AG09309 (cell line): ENCODE measurements at places on chromosomes 16 and 17.
A peak's percentile ranks its signal among the peaks of the same experiment; 100 is the strongest.

DNA sequence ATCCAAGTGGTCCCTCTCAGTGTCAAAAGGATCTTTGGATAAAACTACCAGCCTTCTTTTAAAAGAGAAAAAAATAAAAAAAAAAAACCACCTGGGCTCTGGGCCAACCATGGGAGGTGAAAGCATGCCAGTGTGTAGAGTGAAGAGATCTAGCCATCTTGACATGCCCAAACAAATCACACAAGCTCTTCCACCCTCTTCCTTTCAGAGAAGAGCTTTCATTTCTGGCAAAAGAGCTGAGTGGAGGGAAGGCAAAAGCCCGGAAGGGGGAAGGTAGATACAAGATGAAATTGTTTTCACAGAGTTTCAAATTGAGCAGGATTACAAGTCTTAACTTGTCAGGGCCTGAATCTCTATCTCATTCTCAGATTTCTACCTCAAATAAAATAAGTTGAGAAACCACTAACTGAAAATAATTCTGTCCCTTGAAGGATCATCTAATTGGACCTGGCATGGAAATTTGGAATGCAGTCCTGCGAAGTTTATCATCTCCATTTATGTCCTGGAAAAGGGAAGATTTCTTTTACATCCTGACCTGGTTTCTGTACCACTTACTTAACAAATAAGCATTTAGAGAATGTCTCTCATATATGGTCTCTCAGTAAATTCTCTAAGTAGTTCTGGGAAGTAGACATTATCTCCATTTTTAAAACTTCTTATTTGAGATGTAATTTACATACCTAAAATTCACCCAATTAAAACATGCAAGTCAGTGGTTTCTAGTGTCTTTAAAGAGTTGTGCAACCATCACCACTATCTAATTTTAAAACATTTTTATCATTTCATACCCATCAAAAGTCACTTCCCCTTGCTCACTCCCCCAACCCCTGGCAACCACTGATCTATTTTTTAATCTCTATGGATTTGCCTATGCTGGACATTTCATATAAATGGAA is 93.7 kb downstream of the TANGO6 start:
- DNase-seq: peak; percentile 37

DNA sequence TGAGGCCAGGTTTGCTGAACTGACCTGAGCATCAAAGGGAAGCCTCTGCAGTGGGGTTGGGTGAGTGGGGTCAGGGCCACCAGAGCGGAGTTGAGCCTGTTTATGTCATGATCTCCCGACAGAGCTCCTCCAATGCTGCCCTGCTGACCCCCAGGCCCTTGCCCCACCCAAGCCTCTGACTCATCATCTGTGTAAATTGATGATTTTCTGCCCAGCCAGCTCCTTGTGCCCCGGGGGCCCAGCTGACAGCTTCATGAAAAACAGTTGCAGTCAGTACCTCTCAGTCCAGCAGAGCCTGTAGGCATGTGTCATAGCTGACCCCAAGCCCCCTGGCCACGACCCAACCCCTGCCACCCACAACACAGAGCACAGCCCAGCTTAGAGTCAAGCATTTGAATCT is 134.9 kb downstream of the CCT6B start:
- no peak for DNase-seq

DNA sequence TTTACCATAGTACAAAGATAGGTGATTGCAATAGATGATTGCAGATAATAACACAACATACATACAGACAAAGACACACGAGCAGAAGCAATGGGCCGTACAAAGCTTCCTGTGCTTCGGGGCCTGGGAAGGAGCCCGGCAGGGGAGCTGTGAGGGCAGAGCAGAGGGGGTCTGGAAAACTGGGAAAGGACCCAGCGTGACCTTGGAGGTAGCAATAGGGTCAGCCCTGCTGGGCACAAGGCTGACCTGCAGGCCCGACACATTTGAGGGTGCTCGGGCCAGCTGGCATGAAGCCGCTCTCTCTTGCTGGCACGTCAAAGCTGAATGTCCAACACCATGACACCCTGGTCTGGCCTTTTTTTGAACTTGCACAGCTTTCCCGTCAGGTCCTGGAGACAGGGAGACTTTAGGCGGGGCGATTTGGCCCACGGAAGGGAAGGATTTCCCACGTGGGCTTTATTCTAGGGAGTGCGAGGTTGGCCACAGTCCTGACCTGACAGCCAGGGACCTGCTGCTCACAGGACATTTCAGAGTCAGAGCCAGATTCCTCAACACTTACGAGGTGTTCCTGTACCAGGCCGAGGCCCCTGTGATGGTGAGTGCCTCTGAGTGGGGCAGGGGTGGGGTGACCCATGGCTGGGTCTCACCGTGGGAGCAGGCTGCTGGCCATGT is 83.2 kb downstream of the NTN1 start:
- no peak for DNase-seq

- DNase-seq: no peak
Measured at GRCh38 chr17:41327411-41328120, 12.1 kb upstream of the KRTAP17-1 start.

DNA sequence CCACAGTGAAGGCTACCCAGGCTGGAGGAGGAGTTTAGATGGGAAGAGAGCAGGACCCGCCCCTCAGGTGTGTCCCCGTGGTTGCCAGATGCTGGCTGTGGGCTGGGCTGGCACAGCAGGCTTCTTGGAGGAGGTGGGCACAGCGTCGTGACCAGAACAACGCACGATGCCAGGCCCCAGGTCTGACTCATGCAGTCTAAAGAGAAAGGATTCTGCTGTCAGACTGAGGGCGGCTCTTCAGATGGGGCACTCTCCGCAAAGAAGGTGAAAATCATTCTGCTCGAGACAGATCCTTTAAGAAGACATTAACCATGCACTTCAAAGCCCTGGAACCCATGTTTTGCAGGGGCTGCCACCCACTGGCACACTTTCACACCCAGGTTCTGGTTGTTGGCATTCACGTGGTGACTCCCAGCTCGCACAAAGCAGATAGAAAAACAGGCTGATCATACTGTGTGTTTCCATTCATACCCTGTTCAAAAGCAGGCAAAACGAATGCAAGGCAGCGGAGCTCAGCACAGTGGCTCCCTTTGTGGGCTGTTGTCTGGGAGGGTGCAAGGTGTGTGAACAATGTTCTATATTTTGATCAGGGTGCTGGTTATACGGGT is 19.0 kb downstream of the CACNG4 start:
- DNase-seq: no peak

- DNase-seq: no peak
Measured at GRCh38 chr17:11840052-11840451, 157.2 kb downstream of the ZNF18 start.

DNA sequence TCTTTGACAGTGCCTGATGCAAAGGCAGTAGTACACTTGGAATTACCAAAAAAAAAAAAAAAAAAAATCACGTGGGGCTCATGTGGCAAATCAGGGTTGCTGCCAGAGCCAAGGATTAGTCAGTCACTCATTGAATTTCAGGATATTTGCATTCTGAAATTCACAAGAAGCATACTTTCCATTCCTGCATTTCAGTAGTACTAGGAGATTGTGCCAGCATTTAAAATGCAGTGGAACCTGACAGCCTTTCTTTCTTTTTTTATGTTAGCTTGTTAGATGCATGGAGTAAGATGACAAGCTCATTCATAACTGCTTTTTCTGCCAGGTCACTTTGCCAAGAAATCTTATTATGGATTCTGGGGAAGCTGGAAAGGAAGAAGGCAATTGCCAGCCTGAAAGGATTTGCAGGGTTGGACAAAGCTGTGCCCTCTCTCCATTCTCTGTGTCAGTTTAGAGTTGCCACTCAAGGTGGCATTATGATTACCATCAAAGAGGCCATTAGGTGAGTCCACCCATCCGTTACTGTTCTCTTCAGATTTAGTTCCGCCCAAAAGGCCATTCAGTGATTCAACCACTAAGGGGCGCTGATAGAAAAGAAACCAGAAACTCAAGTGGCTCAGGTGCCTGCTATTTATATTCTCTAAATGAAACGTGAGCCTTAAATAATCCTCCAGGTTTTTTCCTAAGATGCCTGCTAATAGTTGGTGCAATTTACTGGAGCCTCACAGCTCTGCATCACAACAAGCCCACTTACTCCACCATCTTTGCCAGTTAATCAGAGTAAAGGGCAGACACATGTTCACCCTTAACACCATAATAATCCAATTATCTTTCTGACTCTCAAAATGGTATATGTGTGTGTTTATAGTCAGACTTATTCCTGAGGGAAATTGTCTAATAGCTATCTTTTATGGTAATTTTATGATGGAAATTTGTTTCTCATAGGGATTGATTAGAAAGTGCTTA is 59.0 kb downstream of the TANGO6 start:
- peak; percentile 46 for DNase-seq

GRCh38 chr17:57499648-57500049 is 243.3 kb downstream of the MSI2 start:
- no peak for DNase-seq

GRCh38 chr17:41810659-41811548 is 845 bp downstream of the P3H4 start:
- no peak for DNase-seq

GRCh38 chr16:58678716-58679115 is 5.9 kb downstream of the SLC38A7 start:
- no peak for DNase-seq

DNA sequence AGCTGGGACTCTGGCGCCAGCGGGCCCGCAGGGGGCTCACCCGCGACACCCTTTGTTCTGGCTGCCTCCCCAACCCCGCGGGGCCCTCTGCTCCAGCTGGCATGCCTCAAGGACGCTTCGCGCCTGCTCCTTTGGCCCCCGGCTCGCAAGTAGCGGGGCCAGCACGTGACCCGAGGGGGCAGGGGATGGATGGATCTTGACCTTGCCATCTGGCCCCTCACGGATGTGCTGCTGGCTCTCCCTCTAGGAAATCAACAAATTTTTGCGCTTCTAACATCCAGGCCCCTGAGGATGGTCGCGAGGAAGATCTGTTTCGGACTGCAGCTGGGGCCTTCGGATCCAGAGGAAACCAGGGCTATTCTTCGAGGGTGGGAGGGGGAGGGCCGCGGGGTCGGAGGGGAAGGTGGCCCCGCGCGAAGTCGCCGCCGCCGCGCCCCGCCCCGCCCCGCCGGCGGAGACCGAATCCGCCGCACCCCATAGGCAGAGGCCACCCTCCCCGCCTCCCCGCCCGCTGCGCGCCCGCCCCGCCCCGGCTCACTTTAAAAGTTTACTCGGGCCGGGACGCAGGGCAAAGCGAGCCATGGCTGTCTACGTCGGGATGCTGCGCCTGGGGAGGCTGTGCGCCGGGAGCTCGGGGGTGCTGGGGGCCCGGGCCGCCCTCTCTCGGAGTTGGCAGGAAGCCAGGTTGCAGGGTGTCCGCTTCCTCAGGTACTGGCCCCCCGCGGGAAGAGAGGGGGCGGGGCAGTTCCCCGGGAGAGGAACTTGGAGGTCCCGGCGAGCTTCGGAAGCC is at the start of gene ACSF2:
Gene ACSF2 (plus strand): TSS at position 537 of the 790 bp plus-strand sequence. CDS start 44 bp downstream, at position 581.
- DNase-seq: no peak

- DNase-seq: no peak
Measured at GRCh38 chr17:51572115-51572514, 311.8 kb downstream of the UTP18 start.

DNA sequence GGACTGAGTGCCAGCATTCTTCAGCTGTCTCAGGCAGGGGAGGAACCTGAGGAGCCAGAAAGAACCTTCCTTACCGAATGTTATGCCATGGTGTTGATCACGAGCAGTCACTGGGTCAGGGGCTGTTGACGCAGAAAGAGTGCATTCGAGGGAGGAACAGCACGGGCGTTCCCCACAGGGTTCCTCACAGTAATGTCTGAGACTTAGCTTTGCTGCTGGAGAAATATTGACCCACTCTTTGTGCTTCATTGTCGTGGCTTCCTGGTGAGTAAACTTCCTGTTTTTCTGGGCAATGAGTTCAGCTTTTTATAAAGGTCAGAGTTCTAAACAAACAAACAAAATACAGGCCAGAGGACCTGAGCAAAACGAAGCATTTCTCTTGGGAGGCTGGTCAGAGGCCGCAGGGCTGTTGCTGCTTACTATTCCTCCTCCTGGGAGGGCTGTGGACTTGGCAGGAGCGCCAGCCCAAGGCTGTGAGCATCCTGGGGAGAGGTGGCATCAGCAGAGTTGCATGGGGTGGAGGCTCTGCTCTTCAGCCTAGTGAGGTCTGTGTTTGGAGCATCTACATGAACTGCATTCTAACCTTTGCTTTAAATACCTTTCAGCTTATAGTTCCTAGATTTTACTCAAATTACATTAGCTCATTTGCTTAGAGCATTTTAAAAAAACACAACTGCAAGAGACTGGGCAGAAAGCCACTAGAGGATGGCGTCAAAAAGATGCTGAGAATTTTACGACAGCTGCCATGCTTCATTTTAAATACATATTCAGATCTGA is 143.1 kb upstream of the CACNG5 start:
- no peak for DNase-seq

- DNase-seq: peak; percentile 72
Measured at GRCh38 chr17:62093188-62094155, 28.4 kb upstream of the MED13 start.

DNA sequence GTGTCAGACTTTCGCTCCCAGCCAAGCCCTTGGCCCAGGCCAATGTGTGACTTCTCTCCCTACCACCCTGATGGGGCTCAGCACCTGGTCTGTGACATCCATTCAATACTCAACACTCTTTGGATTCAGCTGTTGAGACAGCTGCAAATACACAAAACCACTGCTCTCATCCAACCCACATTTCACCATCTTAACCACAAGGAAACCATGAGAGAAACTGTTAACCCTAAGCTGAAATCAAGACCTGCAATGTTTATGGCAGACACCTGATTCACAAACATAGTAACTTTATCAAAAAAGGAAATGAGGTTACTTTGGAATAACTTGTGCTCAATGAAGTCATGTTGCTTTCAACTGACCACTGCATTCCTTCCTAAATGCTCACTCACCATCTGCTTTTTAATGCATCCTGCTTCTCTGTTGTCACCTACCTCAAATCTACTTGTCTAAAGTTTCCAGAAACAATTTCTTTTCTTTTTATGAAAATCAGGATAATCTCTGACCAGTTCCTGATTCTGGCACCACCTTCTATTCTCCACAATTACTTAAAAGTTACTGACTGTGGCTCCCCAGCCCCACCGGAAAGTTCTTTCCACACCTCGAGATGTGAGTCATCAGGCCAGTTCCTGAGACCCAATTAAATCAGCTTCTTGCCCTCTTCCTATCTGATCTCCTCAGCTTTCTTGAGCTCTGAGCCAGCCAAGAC is 88.2 kb downstream of the NOG start:
- DNase-seq: peak; percentile 77
